ENCODE measurements at places on chromosomes 16 and 17.

GRCh38 chr16:5993356-5993755 lies 895.8 kb upstream of the EEF2KMT start:
- no peak for DNase-seq

DNA sequence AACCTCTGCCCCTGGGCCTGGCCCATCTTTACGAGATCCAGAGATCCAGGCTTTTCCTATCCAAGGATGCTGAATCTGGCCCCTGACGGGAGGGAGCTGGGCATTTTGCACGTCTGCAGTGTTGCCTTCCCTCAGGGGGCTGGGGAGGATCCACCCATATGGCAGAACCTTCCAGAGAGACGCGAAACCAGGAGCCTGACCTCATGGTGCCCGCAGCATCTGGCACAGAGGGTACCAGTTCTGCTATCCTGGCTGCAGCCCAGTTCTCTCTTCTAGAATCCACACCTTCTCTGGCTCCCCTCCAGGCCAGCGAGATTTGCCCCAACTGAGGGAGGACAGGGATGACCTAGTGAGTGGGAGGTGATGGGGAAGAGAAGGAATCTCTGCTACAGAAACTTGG lies 20.5 kb upstream of the ZNF652 start:
- no peak for DNase-seq

- DNase-seq = no peak
These were observed 22.9 kb upstream of the APPBP2 start for GRCh38 chr17:60548990-60549389.

- no peak for DNase-seq
These were observed 1.1 kb upstream of the ZG16B start for GRCh38 chr16:2828876-2829430.

DNA sequence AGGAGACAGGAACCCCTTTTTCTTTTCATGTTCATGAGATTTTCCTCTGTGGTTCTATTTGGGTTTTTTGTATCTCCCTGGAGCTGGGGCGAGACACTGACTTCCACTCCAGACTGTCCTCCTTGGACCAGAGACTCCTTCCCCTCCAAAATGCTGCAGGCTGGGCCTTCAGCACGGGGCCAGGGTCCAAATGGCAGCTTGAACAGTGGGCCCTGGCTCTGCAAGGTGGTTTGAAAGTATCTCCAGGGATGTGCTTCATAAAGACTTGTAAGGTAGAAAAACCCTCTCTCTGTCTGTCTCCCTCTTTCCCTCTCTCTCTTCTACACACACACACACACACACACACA lies 236.1 kb downstream of the ZNF423 start:
- no peak for DNase-seq

GRCh38 chr17:79808763-79809529 lies 12.1 kb upstream of the CBX8 start:
- no peak for DNase-seq

DNA sequence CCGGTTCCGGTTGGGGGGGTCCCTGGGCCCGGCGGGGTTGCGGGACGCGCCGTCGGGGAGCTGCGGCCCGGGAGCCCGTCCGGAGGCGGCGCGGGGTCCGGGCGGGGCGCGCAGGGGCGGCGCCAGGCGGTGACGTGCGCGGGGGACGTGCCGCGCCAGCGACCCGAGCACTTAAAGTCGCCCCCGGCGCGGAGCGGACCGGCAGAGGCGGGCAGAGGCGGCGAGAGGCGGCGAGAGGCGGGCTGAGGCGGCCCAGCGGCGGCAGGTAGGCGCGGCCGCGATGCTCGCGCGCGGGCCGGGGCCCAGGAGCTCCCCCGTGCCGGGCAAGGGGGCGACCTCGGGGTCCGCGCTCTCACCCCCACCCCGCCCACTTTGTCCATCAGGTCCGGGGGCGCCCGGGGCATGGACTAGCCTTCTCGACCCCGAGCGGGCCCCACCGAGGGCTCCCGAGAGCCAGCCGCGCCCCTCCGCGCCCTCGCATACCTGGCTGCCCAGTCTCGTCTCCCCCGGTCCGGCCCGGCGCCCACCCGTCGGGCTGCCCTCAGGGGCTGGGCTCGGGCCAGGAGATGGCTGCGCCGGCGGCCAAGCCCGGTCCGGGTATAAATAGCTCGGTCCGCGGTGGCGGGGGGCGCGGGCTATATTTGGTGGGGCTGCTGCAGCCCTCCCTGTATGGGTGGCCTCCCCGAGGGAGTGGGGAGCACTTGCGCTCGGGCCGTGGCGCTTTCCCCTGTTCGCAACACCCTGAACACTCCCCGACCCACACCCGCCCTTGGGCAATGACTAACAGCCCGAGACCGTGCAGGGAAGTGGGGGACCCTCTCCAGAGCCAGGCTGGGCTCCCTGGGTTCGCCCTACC lies at the start of gene SLC16A3:
SLC16A3 (plus strand) TSS at position 201 of the 856 bp plus-strand sequence. CDS start 6,967 bp downstream, outside the sequence.
- DNase-seq = no peak

DNA sequence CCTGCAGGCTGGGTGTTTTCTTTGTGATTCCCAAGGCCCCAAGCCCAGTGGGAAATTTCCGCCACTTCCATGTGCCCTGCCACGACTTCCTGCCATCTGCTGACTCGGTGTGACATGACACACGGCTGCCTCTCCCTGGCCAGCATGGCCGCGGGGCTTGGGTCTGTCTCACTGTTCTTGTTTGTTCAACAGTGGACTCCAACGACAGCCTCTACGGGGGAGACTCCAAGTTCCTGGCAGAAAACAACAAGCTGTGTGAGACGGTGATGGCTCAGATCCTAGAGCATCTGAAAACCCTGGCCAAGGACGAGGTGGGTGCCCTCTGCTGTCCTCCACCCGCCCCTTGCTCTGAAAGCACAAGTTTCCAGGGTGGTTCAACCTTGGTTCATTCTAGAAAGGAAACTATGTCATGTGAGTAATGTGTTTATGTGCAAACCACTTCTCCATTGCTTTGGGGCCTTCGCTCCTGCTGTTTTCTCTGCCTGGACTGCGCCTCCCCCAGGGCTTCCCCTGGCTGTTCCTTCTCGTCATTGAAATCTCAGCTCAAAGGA lies 26.8 kb downstream of the KNOP1 start:
- DNase-seq = no peak

DNA sequence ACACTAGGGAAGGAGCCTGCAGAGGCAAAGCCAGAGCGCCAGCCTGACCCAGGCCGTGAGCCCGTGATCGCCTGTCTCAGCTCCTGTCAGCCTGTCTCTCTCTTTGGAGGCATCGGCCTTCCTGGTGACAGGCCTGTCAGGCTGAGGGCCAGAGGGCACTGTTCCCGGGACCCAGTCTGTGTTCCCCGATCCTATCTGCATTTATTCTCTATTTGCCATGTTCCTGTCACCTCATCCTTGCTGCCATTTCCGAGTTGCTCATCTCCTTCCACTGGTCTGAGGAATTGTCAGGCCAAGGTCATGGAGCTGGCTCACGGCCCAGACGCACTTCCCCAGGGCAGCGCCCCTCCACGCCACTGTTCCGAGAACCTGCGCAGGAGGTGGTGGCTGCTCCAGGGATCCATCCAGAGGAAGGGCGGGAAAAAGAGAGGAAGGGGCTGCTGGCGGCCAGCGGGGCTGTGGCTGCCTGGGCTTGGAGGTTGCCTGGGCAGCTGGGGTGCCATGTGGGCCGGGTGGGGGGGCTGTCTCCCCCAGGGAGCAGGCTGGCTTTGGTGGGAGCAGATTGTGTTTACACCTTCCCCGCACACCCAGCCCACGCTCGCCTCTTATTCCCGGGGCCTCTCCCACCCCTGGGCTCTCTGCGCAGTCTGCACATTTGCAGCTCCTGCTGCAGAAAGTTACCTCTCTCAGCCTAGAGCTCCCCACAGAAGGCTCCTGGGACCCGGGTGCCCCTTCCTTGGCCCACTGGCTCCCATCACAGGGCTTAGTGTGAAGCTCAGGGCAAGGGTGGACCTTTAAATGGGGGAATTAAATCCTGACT lies 4.9 kb downstream of the PRCD start:
- DNase-seq = no peak

GRCh38 chr16:11408216-11408615 lies 63.0 kb downstream of the RMI2 start:
- DNase-seq = no peak

GRCh38 chr17:41071606-41072360 lies 6.1 kb upstream of the KRTAP2-4 start:
- DNase-seq = no peak

- no peak for DNase-seq
These were observed 25.3 kb upstream of the BRD7 start for GRCh38 chr16:50393858-50394802.

DNA sequence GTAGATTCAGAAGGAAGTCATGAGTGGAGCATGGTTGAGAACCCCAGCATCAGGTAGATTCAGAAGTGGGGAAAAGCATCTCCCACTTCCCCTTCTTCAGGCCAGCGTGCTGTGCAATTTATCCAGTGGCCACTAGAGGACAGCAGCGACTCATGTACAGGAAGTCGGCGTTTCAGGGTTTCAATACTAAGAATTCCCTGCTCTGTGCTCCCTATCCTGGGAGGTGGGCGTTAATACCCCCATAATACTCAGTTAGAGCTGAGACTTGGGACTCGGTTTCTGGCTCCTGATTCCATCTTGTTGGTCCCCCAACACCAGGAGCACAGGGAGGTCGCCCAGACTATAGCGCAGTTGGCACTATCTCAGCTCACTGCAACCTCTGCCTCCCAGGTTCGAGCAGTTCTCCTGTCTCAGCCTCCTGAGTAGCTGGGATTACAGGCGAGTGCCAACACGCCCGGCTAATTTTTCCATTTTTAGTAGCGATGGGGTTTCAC lies 75.3 kb upstream of the AMZ2 start:
- DNase-seq = peak; percentile 17

DNA sequence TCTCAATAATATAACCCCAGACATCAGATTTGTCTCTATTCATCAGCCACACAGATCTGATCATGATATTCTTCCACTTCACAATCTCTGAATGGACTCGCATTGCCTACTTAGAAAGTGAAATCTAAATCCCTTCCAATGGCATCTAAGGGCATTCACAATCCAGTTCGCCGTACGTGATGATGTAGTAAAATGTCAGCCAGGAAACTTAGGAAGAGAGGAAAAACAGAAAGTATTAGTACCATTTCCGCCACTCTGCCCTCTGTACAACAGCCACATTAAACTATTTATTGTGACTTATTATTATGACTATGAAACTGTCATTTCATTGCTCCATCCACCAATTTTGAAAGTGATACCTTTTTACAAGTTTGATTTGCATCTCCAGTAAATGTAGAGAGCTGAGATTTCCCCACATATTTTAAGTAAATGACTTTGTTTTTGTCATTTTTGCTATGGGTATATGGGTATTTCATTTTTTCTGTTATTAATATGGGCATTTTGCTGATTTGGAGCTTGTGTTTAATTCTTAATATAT lies 69.4 kb upstream of the SMIM36 start:
- no peak for DNase-seq

- DNase-seq = no peak
These were observed 2.8 kb upstream of the MYO15B start for GRCh38 chr17:75584849-75585175.

DNA sequence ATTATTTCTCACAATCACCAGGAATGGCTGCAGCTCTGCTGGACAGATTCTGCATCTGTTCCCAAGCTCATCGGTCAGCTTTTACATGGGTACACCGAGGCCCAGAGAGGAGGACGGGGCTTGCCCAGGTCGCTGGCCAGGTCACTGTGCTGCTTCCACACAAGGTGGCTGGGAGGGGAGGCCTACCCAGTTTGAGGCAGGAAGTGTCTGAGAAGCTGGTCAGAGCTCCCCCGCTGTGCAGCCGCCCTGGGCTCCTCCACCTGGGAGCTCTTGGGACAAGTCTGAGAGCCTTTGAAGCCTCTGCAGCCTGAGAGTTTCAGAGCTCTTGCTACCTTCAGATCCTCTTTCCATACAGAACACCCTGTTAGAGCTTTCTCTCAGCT lies 143.3 kb downstream of the CLEC16A start:
- DNase-seq = no peak

GRCh38 chr16:1214719-1215118 lies 10.3 kb downstream of the TPSG1 start:
- DNase-seq = no peak
